ENCODE measurements at places on chromosomes 5 and 9.

- no peak for DNase-seq
Observed at GRCh38 chr9:86389628-86390027, 35.4 kb upstream of the TUT7 start.

GRCh38 chr5:10632110-10632761, 68.4 kb downstream of the ANKRD33B start:
- no peak for DNase-seq

DNA sequence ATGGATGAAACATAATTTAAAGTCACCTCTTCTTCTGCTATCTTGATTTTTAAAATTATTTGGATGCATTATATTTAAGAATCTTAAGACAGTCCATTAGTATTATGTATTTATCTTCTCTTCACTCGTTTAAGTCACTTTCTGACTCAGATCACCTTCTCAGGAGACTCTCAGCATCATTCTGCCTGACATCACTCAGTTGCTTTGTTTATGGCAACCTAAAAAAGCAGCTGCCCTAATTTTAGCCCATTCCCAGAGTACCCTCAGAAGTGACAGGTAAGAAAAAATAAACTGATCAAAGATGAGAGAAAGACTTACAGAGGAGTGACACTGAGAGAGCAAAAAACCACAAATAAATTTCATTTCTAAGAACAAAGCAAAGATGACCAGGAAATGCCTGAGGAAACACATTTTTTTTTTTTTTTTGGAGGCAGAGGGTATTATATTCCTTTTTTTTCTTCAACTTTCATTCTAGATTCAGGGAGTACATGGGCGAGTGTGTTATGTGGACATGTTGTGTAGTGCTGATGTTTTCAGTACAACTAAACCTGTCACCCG, 140.5 kb downstream of the MUSK start:
- DNase-seq, result no peak

- DNase-seq, result no peak
Observed at GRCh38 chr5:76762484-76762883, 46.6 kb downstream of the F2R start.

GRCh38 chr9:34686231-34686630, 4.8 kb downstream of the CCL19 start:
- no peak for DNase-seq

DNA sequence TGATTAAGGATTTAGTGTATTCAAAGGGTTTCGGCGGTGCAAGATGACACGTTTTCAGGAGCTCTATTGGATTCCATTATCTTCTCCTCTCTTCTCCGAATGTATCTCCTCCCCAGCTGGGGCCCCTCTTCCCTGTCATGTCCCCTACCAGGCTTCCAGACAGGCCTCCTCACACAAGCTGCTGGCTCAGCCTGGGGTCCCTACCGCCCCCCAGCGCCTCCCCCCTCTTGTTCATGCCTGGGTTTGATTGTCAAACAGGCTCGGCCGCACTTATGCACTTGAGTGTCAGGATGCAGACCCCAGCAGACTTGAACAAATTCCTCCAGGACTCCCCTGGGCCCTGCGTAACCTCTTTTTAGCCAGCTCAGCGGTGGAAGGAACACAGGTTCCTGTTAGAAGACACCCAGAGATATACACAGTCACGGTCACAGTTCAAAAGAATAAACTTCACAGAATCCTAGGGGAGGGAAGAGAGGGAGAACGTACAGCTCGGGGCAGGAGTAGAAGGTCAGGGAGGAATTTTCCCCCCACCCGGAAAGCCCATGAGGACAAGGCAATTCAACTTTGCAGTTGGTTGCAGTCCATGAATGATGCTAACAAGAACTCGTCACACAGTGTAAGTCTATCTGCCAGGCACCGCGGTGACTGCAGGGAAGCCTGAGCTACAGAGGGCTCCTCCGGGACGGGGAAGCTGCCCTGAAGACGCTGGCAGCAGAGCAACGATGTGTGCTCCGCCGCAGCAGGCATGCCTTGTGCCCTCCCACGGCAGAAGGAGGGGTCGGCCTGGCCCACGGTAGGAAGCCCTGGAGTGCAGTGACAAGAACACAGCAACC, 560.0 kb downstream of the BNC2 start:
- no peak for DNase-seq

GRCh38 chr9:92494856-92495255, 12.6 kb upstream of the ASPN start:
- no peak for DNase-seq
